Epithelial cell of esophagus (primary cell): ENCODE measurements at places on chromosomes 2 and 18.

DNA sequence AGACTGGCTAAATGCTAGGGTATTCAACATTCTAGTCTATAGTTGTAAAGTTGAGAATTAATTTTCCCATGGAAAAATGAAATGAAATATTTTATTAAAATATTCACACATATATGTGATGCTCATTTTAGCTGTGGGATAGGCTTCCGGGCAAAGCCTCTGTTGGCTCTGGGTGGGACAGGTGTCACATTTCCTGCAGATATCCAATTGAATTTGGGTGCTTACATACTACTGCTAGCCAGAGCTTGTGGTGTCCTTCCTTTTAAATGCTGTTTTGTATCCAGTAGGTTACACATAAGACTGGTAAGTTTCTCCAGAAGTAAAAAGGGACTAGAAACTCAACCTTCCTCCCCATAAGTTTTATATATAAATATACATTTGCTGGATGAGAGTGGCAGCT, 73.8 kb downstream of the RPRM start:
- no peak for DNase-seq

GRCh38 chr2:171150694-171151285, 9.9 kb downstream of the TLK1 start:
- no peak for DNase-seq

GRCh38 chr2:125313806-125314205, 1288.7 kb downstream of the CNTNAP5 start:
- no peak for DNase-seq

GRCh38 chr2:175976391-175977157, 25.5 kb downstream of the LNPK start:
- peak; percentile 11 for DNase-seq

- peak; percentile 100 for DNase-seq
These were observed 37.2 kb upstream of the APCDD1 start for GRCh38 chr18:10417191-10417590.

DNA sequence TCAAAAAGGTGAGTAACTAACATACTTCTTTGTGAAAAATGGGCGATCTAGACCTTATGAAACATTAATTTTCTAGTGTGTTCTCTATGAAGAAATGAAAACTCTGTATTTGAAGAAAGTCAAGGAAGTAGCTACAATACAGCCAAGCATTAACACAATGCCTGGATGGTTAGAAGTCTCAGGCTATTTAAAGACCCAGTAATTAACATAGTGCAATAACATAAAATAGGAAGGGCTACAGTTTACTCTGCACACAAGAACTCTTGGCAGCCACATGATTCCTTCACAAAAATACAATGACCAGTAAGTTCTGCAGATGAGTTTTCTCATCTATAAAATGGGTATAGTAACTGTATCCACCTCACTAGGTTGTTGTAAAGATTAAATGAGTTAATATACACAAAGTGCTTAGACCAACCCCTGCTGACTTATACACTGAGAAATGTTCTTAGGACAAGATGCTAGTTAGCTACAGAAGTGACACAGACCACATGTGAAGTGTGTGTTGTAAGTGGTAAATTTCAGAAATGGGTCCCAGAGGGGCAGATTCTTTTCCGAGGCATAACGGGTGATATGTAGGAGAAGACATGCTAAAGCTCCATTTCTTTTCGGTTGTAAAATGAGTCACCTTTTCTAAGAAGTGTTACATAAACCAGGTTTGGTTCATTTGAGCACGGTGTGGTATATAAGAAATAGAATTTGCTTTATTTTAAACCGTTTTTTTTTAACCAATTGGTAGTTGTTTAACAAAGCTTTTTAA, 61.8 kb downstream of the CXCR4 start:
- DNase-seq = no peak
